CD4-positive, alpha-beta T cell treated with Interleukin-2 at 100 ng/mL for 4 hours (primary cell): ENCODE measurements at places on chromosomes 6 and 20.

GRCh38 chr20:61478094-61478493 is 226.0 kb downstream of the CDH4 start:
- DNase-seq = no peak

- no peak for DNase-seq
Measured at GRCh38 chr20:42756991-42757390, 432.7 kb downstream of the PTPRT start.

GRCh38 chr6:161379834-161380582 is 106.1 kb upstream of the AGPAT4 start:
- no peak for DNase-seq

GRCh38 chr6:10690651-10691445 is 3.6 kb downstream of the C6orf52 start:
- no peak for DNase-seq

DNA sequence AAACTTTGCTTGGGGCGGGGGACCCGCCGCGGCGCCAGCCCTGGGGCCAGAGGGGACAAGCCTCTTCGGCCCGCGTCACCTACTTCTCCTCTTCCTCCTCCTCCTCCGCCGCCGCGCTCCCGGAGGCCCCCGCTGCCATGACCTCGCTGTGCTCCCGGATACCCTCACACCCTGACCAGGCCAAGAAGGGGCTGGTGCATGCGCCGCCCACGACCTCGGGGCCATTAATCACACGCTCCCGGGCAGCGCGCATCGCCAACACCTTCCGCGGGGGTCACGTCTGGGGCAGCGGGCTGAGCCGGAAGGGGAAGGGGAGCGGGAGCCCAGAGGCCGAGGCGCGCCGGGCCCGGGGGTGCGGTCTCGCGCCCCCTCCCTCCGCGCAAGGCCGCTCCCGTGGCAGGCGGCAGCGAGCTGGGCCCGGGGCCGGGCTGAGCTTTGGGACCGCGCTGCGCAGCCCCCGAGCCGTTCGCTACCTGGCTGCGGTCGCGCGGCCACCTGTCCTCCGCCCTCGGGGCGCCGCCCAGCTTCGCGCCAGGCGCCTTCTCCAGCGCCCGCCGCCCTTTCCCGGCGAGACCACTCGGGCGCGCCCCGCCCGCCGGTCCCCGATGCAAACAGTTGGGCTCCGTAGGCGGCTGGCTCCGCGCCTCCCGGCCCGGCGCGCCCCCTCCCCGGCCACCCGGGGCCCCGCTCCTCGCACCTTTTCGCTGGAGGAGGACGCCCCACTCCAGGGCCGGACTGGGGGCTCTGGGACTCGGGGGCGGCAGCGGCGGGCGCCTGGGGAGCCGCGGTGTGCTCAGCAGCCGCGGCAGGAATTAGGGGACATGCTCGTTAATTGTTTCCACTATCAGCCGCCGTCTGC is 575 bp upstream of the CNR1 start:
- DNase-seq = no peak

DNA sequence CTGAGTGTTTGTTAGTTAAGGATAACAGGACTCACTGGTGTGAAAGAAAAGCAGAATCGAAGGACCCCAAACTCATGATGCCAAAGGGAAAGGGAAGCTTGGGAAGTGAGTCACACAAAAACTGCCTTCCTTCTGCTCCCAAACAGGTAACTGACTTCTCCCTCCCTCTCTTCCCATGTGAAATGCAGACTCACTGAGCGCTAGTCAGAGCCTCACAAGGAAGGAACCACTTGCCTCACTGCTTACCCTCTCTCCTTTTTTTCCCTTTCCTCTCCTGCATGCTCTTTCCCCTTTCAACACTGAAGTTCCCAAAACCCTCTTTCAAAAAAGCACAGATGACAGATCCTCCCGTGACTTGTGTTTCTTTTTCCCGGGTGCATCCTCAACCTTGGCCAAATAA is 56.4 kb downstream of the LYRM4 start:
- DNase-seq = no peak

GRCh38 chr6:71333697-71334096 is 45.1 kb downstream of the OGFRL1 start:
- DNase-seq = no peak

DNA sequence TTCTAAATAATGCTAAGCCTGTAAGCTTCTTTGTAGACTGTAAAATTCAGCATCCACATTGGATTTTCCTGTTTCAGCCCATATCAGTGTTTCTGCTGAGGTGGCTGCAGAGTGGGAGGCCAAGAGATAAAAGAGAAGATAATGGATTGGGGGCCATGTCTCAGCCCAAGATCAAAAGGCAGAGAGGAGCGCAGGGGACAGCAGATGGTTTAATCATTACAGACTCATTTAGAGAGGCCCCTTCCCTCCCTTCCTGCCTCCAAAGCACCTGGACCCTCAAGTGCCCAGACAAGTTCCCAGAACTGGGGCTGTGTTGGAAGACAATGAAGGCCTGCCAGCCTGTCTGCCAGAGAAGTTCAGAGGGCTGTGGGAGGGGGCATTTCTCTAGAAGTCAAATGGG is 20.4 kb upstream of the CTNNBL1 start:
- DNase-seq = no peak

GRCh38 chr20:34713194-34713943 is 9.2 kb downstream of the TP53INP2 start:
- peak; percentile 21 for DNase-seq

DNA sequence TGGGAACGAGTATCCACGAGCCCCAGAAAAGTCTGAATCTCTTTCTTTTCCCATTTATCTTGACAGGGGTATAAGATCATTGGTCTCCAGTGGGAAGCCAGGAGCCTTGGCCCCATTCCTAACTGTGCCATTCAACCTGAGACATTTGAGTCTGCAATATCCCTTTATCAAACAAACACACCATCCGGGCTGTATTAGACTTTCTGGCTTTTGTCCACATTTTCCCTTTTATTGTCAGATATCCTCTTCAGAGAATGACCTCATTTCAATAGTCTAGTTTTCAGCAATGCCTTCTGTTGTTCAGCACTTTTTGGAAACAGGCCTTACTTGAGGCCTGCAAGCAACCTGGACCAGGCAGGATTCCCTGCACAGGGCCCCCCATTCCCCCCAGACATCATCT is 15.7 kb downstream of the BPIFA1 start:
- no peak for DNase-seq

DNA sequence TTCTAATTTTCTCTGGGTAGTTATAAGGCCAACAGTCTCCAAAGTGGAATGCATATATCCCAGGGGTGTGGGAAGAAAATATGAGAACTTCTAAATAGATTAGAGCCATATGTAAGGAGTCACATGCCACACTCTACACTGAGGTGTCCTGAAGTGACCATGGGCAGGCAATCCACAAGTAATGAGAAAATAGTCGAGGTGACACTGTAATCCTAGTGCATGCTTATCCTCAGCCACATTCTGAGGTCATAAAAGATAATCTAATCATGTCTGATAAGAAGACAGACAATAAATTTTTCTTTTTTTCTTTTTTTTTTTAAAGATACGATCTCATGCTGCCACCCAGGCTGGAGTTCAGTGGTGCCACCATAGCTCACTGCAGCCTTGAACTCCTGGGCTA is 62.2 kb downstream of the CD164 start:
- no peak for DNase-seq

- DNase-seq = no peak
Measured at GRCh38 chr6:1057490-1058135, 254.3 kb upstream of the FOXQ1 start.

- DNase-seq = no peak
Measured at GRCh38 chr6:19327241-19327640, 509.9 kb upstream of the ID4 start.

DNA sequence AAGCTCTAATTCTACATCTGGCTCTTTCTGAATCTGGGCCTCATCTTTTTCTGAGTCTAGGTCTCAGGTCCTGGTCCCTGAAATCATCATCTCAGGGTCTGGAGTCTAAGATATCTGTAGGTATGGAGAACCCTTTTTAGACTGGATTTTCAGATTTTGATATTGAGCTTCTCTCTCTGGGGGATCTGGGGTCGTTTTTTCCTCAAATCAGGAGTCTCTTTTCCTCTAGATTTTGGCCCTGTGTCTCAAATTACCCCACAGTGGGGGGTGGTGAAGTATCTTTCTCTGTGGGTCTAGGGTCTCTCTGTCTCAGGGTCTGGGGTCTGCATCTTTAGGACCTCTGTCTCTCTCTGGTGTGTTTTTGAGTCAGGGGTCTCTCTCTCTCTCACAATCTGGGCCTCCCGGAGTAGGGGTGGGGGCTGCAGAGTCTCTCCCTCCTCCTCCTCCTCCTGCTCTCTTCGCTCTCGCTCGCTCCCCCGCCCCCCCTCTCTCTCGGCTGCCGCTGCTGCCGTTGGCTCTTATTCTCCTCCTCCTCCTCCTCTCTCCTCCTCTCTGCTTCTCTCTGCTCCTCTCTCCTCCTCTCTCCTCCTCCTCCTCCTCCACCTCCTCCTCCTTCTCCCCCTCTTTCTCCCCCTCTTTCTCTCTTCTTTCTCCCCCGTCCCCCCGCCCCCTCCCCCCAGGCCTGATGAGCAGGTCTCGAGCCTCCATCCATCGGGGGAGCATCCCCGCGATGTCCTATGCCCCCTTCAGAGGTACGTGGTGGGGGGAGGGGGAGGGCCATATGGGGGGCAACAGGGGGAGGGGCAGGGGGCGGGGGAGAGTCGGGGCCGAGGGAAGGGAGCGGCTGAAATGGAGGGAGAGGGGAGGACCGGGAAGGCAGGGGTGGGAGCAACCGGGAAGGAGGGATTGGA is at the start of gene SYNGAP1:
TSS of gene SYNGAP1 (plus strand) at position 486 of the 911 bp plus-strand sequence. CDS start at position 686, 200 bp downstream.
- no peak for DNase-seq

- no peak for DNase-seq
Measured at GRCh38 chr20:46056970-46057855, 28.2 kb downstream of the SLC12A5 start.

DNA sequence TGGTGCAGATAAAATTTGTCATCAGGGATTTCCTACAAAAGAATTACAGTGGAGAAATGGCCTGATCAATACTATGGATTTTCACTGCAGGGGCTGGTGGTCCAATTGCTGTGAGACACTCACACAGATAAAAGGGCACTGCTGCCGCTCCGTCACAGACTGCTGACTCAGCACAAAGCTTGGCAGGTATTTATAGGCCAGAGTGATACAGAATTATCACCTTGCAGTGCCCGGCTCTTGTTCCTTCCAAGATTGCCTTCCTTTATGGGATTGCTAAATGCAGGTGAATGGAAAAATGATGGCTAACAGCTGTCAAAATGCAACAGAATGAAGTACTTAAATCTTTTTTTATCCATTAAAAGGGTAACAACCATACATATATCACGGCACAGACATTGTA is 247.8 kb upstream of the ZFP64 start:
- no peak for DNase-seq

GRCh38 chr6:158825951-158826306 is 6.8 kb upstream of the EZR start:
- no peak for DNase-seq

- peak; percentile 64 for DNase-seq
Measured at GRCh38 chr6:46170357-46171289, at the start of gene ENPP5. TSS of gene ENPP5 (minus strand) at chr6:46170980. CDS start at chr6:46168262, 2,718 bp downstream.

GRCh38 chr20:44428174-44429016 is 47.3 kb upstream of the TTPAL start:
- DNase-seq = no peak

GRCh38 chr6:142074516-142074915 is 58.2 kb upstream of the GJE1 start:
- no peak for DNase-seq

DNA sequence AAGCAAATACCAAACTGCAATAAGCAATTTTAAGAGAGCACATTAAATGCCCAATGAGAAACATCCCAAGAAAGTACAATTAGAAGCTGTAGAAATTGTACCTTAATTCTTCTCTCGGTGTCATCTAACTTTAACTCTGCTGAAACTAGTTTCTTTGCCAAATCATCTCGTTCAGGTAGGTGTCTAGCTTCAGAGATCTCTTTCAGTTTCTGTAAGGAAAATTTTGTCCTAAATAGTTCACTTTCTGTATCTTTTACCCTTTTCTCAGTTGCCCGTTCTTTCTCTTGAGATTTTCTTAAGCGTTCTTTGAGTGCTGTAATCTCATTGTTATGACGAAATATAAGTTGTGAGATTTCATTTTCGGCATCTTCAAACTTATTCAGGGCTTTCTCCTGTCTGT is 24.1 kb downstream of the LCA5 start:
- DNase-seq = no peak

- DNase-seq = no peak
Measured at GRCh38 chr20:23128461-23129125, 42.5 kb upstream of the CD93 start.

- DNase-seq = no peak
Measured at GRCh38 chr20:63895202-63895951, 451 bp downstream of the DNAJC5 start.

- DNase-seq = no peak
Measured at GRCh38 chr6:17396256-17396655, 2.9 kb downstream of the CAP2 start.

DNA sequence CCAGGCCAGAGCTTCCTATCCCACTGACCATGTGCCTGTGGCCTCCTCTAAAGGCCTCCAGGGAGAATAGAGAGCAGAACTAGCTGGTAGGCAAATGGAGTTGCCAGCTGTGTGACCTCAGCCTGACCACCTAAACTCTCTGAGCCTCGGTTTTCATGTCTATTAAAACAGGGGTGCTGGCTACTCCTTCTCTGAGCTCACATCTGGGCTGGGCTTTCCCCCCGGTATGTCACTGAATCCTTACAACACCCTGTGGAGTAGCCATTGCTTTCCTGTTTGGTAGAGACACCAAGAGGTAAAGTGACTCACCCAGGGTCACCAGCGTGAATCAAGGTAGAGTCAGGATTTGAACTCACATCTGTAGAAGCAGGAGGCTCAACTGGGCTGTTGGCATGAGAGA is 132.1 kb downstream of the JPH2 start:
- DNase-seq = no peak

DNA sequence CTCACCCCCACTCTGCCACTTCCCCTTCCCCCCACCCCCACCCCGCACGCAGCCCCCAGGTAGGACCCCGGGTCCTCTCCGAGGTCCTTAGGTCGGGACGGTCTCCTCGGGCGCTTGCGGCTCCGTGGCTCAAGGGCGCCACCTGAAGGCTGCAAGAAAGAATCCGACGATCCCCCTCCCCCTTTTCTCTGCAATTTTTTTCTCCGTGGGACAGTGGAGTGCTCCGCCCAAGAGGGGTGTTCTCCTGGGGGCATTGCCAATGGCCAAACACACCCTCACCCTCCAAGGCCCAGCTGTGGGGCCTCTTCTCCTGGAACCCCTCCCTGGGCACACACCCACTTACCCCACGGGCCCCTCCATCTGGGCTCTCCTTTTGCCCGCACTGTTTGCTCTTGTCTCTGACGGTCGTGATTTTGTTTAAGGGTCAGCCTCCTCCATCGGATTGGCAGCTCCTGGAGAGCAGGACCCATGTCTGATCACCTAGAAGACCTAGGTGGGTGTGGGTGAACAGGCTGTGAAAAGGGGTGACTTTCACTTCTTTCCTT is 1.1 kb upstream of the TMEM74B start:
- peak; percentile 17 for DNase-seq

- DNase-seq = no peak
Measured at GRCh38 chr6:88914180-88914579, 49.2 kb downstream of the RNGTT start.
